Fibroblast of lung (primary cell): ENCODE measurements at places on chromosomes 16 and 17.

DNA sequence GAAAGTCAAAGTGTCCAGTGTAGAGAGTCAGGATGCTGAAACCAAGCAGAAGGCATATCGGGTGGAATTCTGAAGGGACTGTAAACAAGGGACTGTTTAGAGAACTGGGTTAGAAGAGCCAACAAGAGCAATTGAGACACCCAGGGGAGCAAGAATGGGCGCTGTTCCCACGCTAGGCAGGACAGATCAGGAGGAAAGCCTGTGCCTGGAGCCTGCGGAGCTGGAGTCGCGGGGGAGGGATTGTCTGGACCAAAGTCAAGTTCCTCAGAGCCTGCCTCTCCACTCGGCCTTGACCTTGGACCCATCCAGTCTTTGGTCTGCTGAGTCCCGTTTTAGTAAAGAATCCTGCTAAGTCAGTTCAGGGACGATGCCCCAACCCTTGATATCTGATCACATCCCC is 14.7 kb upstream of the KLHL36 start:
- DNase-seq = no peak

- DNase-seq = no peak
These were observed 176.4 kb upstream of the CHMP6 start for GRCh38 chr17:80815151-80815681.

- DNase-seq = peak; percentile 66
These were observed 49.2 kb downstream of the NXPH3 start for GRCh38 chr17:49624896-49625295.

DNA sequence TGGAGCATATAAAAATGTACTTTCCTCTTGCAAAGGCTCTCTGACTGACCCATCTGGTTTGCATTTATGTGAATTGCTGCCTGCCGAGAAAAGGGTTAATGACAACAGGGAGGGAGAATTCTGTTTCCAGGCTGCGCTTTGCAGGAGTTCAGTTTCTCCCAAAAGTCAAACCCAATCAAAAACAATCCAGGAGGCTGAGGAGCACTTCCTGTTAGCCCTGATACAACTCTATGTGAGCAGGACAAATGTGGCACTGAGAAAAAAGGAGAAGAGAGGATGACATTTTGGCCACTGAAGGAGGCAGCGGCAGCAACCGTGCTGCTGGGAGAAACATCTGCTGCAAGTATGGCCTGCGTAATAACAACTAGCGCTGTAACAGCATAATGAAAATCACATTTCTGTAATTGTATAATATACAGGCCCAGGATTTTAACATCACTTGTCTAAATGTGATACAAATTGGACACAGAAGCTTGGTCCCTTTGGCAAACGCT is 26.8 kb upstream of the ELAC2 start:
- no peak for DNase-seq

DNA sequence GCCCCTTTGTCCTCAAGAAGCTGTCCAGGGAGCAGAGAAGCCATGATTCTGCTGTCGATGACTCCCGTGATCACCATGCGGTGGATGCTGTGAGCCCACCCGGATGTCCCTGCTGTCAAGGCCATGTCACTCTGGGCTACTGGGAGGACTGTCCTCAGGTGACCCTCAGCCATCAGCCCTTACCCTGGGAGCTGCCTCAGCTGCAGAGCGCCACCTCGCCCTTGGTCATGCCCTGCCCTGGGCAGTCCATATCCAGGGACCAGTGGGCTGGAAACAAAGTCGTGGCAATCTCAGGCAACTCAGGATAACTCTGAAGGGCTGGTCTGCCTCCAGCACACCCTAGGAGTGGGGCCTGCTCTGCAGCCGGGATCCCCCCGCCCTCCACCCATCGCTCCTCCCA is 63.6 kb downstream of the CACNG5 start:
- no peak for DNase-seq

- no peak for DNase-seq
These were observed 26.2 kb upstream of the ADORA2B start for GRCh38 chr17:15918661-15919259.

GRCh38 chr17:21462237-21462636 is 86.1 kb downstream of the KCNJ12 start:
- DNase-seq = no peak

- DNase-seq = no peak
These were observed 1.2 kb upstream of the ATP2A1 start for GRCh38 chr16:28876973-28877654.
